ENCODE measurements at places on chromosomes 4 and X.

GRCh38 chrX:39857780-39858179 is 240.0 kb downstream of the BCOR start:
- no peak for DNase-seq

- DNase-seq = no peak
These were observed 16.3 kb downstream of the TAF9B start for GRCh38 chrX:78123190-78123589.

GRCh38 chrX:71992711-71993110 is 82.1 kb downstream of the NHSL2 start:
- DNase-seq = no peak

DNA sequence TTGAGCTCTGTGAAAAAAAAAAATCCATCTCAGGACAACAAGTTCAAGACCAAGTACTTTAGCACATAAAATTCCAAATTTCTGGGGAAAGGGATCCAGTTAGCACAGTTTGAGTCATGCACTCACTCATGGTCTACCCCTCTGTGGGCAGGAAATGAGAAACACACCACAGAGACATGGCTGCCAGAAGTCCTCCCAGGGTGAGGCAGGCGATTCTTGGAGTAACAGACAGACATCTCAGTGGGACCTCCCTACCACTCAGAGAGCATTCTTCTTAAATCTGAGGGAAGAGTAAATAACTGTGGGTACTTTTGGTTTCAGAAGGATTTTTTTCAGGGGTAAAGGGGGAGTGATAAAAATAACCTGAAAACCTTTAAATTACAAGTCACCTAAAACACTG is 14.1 kb downstream of the CXCL1 start:
- DNase-seq = no peak

DNA sequence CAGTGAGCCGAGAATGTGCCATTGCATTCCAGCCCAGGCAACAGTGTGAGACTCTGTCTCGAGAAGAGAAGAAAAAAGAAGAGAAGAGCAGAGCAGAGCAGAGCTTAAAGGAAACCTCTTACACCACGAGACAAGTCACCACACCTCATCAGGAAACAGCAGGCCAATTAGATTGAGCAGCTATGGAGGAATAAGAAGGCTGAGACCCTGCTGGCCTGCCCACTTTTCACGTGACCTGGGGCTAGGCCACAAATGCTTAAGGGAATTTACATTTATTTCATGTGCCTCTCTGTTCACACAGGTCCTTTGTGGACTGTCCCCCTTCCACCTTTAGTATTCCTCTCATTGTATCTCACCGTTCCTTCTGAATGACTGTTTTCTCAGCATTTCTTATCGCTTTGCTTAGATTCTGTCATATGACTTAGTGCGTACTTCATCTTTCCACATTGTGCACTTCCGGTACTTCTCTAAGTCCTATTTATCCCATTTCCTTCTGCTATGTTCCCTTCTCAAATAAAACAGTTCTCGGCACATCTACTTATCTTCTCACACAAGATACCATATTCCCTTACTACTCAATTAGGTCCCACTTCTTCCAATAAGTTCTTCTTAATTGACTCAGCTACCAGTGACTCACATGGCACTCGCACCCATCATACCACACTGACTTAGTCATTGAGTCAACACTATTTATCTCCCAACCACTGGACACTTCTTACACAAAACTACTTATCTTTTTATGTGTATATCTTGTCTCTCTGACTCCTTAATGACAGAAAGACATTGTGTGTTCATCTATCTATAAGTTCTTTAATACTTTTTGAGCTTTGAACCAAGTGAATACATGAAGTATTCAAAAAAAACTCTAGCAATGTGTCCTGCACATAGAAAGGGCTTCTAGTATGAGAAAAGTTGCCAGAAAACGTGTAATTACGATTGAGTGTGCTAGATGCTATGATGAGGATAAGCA is 11.0 kb downstream of the CUL4B start:
- DNase-seq = no peak

- DNase-seq = peak; percentile 88
These were observed 73.3 kb downstream of the TASL start for GRCh38 chrX:30504309-30504708.

DNA sequence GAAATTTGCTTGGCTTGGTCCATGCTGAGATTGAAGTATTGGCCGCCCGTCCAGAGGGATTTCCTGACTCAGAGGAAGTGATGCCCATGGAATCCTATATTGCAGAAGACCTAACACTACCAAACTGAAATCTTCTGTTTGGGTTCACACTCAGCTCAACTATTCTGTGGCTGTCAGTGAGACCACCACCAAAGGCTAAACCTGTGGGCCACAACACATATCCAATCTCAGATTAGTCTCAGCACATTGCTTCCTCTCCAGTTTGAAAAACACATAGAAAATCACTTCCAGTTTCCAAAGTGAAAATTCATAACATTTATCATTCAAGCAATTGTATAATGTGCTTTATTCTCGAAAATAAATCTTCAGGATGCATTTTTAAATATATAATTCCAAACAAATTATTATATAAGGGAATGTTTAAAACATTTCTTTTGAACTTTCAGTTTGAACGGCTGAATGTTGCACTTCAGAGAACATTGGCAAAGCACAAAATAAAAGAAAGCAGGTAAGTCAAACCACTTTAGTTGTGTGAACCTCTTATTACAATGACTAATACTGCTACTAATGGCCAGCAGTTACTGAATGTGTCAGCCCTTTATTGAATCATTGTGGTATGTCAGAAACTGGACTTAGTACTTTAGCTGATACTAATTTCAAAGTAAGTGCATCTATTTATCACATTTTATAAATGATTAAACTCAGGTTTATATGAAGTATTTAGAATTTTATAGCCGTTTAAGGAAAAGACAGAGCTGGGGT is 37.0 kb downstream of the GUCY1A1 start:
- DNase-seq = no peak

- no peak for DNase-seq
These were observed 99.0 kb downstream of the ASB9 start for GRCh38 chrX:15170927-15171326.

DNA sequence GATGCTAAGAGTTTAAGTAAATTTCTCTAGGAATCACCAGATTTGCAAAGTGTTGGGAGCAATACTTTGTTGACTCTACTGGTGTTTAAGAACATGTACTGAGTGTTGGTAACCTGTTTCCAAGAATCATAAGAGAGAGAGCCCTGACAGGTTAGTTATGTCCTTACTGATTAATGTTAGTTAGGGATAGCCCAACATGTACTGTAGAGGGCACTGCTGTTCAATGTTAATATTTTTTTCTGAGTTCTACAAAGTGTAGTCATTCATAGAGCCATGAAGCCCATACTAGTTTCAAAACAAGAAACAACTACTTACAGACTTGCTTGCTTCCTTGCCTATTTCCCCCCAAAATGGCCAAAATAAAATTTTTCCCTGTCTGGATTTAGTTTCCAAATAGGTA is 11.9 kb downstream of the TMPRSS11D start:
- DNase-seq = no peak

- no peak for DNase-seq
These were observed 55.3 kb upstream of the RAPGEF2 start for GRCh38 chr4:159047478-159048165.

GRCh38 chr4:8583655-8584025 is 3.4 kb downstream of the GPR78 start:
- no peak for DNase-seq

- no peak for DNase-seq
These were observed 13.2 kb downstream of the ATP8A1 start for GRCh38 chr4:42643685-42644084.

DNA sequence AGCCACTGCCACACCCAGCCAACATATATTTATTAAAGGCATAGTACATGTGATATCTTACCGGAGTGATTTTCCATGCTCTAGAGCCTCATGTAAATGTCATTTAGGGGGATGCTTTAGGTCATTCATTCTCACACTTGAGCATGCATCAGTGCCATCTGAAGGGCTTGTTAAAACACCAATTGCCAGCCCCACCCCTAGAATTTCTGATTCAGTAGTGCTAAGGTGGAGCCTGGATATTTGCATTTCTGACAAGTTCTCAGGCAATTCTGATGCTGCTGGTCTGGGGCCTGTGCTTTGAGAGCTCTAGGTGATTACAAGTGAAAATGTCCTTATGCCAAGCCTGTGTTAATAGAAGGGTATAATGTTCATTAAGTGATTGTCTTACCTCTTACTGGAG is 107.7 kb downstream of the PHEX start:
- DNase-seq = no peak

DNA sequence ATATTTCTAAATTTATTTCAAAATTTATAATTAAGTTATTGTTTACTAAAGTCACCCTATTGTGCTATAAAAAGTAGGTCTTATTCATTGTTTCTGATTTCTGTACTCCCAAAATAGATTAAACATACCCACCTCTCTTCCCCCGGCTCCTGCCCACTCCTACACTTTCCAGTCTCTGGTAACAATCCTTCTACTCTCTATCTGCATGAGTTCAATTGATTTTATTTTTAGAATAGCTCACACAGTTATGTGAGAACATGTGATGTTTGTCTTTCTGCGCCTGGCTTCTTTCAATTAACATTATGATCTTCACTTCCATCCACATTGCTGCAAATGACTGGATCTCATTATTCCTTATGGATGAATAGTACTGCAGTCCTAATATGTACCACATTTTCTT is 269.3 kb downstream of the ACTRT1 start:
- no peak for DNase-seq

- DNase-seq = no peak
These were observed 459.4 kb upstream of the LCORL start for GRCh38 chr4:18480928-18481327.

DNA sequence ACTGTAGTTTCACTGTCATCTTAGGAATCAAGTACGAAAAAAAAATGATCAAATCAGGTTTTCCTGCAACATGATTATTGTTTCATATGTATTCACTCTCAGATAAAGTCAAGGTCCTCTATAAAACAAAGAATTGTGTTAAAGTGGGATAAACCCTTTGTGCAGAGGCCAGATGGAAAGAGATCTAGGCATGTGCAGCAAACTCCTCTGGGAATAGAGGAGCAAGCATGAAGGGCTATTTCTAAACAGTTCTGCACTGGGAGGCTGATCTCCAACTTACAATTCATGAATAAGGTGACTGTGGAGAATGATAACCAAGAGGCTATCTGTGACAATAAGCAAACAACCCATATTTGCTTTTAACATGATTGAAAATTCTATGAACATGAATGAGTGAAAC is 2.4 kb upstream of the WDFY3 start:
- DNase-seq = no peak

- no peak for DNase-seq
These were observed 22.4 kb downstream of the PCDH18 start for GRCh38 chr4:137509855-137510282.

GRCh38 chr4:107068116-107068515 is 32.0 kb upstream of the DKK2 start:
- no peak for DNase-seq

- no peak for DNase-seq
These were observed 2188.9 kb upstream of the TENM3 start for GRCh38 chr4:180054291-180054690.

DNA sequence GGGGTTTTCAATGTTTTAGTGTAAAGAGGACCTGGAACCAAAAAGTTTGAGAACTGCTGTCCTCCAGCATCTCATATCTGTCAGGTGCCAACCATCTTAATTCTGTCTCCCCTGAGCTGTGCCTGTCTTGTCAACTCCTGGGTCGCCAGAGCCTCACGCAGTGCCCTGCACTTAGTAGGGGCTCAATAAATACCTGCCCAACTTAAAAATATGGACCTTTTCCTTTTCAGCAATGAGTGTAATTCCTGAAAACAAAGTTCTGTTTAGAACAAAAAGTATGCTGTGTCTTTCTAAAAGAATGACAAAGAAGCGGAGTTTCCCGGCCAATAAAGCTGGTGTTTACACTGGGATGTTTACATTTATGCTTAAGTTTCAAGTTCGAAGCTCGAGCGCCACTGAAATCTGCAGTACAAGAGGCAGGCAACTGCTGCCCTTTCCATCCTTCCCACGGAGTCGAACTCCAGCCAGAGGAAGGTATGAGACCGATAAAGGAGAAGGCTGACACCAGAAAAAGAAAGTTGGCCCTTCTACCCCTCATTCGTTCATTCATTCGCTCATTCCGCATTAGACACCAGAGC is 1.1 kb upstream of the HTATSF1 start:
- DNase-seq = no peak

GRCh38 chr4:13793020-13793710 is 165.6 kb upstream of the BOD1L1 start:
- no peak for DNase-seq

GRCh38 chr4:74627504-74627903 is 166.8 kb downstream of the BTC start:
- no peak for DNase-seq

DNA sequence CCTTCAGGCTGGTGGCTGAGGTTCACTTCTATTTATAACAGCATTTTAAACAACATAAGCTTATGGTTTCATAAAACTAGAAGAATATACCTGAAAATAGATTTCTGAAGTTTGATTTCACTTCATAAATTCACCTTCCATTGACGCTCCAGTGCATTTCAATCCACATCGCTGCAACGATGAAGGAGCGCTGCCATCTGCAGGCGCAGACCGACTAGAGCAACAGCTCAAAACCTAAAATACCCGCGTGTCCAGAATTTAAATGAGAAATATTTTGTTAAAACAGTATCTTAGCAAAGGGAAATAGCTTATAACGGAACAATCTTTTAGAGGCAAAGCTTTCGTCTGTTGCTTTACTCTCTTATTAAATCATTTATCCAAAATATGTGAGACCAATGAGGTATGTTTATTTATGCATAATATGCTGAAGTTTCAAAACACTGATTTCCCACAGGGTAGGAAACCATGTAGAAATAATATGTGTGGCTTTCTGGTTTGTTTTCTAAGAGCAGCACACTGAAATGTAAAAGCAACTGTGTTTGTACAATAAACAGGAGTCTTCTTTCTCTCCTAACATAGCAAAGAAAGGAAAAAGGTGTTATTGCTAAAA is 816.4 kb upstream of the FRG1 start:
- peak; percentile 69 for DNase-seq

DNA sequence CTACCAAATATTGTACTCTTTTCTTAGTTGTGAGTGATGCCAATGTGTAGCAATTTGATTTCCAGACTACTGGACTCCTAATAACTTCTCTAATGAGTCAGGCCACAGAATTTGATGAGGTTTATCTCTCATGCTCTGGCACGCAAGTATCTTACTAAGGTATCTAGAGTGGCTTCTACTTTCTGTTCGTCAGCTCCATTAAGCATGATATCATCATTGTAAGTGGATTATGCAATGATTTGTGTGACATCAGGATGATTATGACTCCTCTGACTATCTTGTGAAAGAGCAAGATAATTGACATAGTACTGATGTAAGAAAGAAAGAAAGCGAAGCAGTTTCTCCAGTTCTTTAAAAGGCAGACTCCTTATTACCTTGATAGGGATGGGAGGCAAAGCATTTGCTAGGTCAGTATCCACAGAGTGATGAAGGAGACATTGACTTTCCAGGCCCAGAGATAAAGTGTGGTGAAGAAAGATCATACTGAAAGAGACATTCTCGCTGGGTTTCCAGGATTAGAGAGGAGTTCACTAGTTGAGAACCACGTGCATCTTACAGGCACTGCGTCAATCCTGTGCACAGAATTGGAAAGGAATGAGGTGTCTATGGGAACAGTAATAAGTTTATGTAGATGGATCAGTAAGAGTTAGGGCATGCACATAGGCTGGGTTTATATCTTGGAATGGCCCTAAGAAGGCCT is 161.9 kb upstream of the STK26 start:
- DNase-seq = no peak

- no peak for DNase-seq
These were observed 213.5 kb upstream of the POF1B start for GRCh38 chrX:85592980-85593379.

GRCh38 chr4:186260117-186260503 is 5.9 kb upstream of the F11 start:
- DNase-seq = no peak

All from brain (organoid and tissue), 16 donors.